ENCODE measurements at places on chromosomes 1 and 21.

GRCh38 chr1:28703629-28704028 lies 33.1 kb upstream of the YTHDF2 start:
- DNase-seq, result no peak

DNA sequence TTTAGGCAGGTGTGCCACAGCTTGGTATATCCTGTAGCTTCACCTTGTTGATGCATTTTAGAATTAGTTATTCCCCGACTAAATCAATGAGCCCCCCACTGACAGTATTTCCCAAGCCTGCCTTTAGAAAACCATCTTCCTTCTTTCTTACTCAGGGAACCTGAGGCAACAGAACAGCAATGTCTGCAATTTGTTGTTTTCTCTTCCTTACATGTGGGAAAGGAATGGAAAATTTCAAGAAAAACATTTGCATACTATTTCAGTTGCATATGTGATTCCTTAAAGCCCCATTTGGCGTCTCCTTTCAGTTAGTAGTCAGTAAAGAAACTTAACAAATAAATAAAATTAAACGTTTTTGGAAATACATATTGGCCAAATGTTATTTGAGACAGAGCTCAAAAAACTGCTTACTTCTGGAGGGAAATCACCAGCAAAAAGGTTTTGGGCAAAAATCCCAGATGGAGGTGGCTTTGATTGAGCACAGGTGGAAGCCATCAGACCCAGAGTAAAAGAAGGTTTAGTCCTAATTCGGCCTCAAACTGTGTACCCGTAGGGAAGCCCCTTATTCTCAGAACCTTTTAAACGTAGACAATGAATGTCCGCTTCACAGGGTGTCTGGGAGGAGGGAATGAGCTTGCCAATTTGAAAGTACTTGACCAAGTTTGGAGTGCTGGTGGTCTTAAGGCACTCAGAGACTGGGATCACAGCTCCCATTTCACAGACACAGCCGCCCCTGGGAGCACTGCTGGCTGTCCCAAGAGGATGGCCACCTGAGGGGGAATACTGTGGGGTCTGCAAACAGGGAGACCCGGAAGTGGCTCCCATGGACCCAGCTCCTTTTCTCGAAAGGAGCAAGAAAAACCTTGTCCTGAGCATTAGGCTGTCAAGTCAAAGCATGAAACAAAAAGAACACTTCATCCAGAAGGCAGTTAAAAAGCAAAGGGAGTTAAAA lies 9.4 kb downstream of the LHX4 start:
- DNase-seq, result no peak

DNA sequence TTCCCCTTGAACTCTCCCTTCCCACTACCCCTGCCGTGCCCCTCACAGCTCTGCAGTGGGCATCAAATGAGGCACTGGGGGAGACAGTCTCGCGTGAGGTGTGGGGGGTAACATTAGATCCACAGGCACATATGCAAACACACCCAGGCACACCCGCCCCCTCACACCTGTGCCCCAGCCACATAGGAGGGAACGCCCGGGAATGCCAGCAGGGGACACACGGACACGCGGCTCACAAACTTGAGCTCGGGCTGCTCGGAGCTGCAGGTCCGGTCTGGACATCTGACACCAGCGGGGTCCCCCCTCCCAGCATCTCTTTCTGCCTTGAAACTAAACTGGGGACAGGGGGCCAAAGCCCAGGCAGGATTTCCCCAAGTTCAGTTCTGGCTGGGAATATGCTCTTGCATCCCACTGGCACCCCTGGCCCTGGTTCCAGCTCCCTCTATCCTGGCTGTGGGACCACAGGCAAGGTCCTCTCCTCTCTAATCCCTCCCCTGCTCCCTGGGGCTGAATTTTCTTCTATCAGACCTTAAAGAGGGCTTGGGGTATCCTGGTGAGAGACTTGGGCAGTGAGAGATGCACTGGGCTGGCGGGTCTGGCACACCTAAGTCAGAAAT lies 30.6 kb downstream of the CDCP2 start:
- DNase-seq, result no peak

DNA sequence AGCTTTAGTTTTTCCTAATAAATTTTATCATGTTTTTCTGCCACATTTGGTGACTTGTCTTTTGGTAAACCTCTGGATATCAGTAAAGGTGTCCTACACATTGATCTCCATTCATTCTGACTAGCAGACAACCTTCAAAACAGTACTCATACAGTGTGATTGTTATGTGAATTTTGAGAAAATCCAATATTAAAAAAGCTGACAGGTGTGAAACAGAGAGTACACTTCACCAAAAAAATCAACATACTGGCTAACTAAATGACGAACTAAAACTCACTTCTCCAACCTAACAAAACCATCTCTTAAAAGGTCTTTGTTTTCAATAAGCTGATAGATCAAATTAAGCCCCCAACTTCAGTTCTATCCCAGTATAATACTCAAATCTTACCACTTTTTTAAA lies 1.5 kb downstream of the FRRS1 start:
- no peak for DNase-seq

GRCh38 chr1:51699391-51699790 lies 82.5 kb downstream of the OSBPL9 start:
- DNase-seq, result no peak

All from activated T-helper 1 cell treated with anti-CD3 and anti-CD28 coated beads, Interleukin-2, amount 50 U/mL, for 16 hours (primary cell).